ENCODE measurements at places on chromosomes 7 and 10.

- no peak for DNase-seq
Measured at GRCh38 chr7:148108381-148108780, 482.2 kb upstream of the C7orf33 start.

DNA sequence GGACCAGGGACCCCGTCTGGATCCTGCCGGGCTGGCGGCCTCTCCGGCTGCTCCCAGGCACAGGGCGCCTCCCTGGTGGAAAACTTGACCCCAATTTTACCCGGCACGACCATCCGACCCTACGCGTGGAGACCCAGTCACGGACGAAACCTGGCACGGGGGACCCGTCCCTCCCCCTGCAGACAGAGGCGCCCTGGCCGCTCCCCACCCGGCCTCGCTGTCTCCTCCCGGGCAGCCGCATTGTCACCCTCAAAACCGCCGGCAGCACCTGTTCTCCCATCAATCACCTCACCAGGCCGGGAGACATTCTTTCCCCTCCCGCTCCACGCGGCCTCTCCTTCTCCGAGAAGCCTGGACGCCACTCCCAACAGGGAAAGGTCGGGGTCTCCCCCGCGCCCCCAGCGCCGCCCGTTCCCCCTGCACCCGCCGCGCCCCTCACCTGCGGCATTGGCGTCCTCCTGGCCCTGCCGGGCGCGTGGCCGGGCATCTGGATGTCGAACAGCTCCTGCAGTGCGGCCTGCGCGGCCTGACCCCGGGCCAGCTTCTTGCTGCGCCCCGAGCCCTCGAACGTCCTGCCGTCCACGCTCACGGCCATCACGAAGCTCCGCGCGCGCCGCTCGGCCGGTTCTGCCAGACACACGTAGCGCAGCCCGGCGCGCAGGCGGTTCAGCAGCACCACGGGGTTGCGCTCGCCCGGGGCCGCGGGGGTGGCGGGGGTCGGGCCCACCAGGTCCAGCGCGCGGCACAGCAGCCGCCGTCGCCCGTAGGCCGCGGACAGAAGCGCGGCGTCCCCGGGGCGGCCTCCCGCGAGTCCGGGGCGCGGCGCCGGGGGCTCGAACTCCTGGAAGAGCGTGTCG lies 306.6 kb downstream of the WDR37 start:
- peak; percentile 51 for DNase-seq

- DNase-seq: peak; percentile 63
Measured at GRCh38 chr7:143346018-143346417, 16.5 kb downstream of the FAM131B start.

DNA sequence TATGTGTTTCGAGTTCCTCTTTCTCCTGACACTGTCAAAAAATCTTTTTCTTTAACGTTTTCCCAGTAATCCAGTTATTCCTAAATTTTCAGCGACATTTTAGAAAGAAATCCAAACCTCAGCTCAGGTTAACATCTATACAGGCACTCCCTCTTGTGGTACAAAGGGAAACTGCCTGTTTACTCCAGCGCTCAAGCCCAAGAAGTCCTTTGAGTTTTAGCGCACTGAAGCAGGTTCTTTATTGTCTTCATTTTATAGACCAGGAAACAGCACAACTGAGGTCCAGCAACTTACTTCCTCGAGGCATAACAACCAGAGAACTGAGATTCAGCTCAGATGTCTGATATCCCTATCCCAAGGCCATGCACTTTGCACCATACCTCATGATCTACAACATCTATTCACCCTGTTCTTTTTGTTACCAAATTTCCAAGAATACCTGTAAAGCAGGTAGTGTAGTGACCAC lies 287.2 kb upstream of the MKLN1 start:
- DNase-seq: peak; percentile 83

DNA sequence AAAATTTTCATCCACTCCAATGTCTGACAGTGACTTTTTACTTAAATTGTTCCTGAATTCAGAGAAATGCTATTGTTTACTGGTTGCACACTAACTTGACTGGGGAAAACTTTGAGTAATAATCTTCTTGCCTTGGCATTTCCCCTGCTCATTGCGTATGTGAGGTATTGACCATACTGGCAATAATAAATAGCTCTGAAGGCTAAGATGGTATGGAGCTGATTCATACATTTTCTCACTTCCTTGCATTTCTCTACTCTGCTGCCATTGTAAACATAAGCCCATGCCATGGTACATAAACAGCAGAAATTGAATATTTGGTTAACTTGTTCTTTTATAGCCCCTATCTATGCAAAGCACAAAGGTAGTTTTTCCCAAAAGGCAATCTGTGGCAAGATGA lies 290.0 kb downstream of the RNLS start:
- DNase-seq: no peak

GRCh38 chr7:80703272-80703671 lies 64.8 kb downstream of the CD36 start:
- DNase-seq: no peak

GRCh38 chr7:157500171-157500960 lies 163.6 kb downstream of the DNAJB6 start:
- DNase-seq: peak; percentile 46

DNA sequence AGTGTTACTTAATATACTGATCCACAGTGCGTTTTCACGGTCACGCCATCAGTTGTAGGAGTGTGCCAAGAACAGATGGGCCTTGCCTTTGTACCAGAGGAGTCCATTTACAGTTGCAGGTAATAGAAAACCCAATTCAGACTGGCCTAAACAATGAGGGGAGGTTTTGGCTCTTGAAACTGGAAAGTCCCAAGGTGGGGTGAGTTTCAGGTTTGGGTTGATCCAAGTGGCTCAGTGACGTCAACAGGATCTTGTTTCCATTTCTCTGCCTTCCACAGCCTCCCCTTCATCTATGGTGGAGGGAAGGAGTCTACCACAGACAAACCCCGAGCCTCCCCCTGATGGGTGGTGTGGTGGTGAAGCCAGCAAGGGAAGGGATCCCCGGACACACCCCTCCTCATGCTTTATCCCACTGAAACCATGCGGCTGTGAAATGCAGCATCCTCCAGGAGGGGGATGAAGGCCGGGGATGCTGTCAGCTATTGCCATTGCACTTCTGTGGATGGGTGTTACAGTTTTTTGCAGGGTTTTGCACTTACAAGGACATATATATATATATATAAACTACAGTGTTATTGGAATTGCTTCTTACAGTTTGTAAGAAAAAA lies 14.8 kb upstream of the SH2D4B start:
- no peak for DNase-seq

DNA sequence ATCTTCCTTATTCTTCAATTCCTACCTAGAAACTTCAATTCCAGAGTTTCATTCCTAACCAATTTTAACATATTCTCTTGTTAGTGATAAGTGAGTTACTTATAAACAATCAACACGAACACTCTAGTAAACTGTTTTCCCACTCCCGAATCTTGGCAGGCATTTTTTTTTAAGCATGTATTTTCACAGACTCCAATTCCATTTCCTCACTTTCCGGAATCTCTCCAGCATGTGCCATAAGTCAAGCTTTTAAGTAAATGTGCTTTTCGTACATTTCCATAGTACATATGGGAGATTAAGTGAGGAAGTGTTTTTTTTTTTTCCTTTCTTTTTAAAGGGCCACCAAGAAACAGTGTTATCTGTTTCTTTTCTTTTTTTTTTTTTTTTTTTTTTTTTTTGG lies 89.1 kb downstream of the FGFR2 start:
- DNase-seq: no peak

DNA sequence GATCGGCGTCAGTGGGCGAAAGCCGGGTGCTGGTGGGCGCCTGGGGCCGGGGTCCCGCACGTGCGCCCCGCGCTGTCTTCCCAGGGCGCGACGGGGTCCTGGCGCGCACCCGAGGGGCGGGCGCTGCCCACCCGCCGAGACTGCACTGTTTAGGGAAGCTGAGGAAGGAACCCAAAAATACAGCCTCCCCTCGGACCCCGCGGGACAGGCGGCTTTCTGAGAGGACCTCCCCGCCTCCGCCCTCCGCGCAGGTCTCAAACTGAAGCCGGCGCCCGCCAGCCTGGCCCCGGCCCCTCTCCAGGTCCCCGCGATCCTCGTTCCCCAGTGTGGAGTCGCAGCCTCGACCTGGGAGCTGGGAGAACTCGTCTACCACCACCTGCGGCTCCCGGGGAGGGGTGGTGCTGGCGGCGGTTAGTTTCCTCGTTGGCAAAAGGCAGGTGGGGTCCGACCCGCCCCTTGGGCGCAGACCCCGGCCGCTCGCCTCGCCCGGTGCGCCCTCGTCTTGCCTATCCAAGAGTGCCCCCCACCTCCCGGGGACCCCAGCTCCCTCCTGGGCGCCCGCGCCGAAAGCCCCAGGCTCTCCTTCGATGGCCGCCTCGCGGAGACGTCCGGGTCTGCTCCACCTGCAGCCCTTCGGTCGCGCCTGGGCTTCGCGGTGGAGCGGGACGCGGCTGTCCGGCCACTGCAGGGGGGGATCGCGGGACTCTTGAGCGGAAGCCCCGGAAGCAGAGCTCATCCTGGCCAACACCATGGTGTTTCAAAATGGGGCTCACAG lies 1.1 kb downstream of the EGFR start:
- peak; percentile 75 for DNase-seq

GRCh38 chr7:81527651-81528050 lies 242.2 kb downstream of the HGF start:
- no peak for DNase-seq
